ENCODE measurements at places on chromosomes 3 and 15.

GRCh38 chr15:70523616-70524015 lies 239.7 kb downstream of the UACA start:
- no peak for DNase-seq

GRCh38 chr15:90143166-90143655 lies 40.9 kb upstream of the IDH2 start:
- DNase-seq: no peak

DNA sequence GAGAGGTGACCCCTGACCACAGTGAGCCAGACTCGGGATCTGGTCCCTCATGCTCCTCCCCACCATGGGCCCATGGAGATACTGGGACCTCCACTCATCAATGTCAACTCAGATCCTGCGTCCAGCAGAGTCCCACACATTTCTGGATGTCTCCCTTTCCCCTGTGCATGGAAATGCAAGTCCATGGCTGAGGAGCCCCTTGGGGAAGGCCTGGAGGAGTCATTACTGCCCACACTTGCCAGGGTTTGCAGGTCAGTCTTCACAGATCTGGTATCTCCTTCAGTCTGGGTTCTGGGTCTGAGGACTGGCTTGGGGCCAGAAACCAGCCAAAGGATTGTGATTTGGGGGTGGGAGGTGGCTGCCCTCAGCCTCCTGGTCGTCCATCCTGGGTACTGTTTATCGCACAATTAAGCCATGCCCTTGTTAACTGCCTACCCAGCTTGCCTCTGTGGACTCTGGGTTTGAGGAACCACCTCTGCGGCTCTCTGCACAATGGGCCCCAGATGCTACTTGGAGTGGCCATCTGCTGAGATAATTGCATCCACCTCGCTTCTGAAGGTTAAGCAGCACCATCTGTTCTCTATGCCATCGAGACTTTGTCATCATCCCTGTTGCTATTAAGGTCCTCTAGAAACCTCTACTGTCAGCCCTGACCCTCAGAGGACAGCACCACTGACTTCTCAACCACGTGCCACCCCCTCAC lies 49.9 kb upstream of the KLF13 start:
- no peak for DNase-seq

DNA sequence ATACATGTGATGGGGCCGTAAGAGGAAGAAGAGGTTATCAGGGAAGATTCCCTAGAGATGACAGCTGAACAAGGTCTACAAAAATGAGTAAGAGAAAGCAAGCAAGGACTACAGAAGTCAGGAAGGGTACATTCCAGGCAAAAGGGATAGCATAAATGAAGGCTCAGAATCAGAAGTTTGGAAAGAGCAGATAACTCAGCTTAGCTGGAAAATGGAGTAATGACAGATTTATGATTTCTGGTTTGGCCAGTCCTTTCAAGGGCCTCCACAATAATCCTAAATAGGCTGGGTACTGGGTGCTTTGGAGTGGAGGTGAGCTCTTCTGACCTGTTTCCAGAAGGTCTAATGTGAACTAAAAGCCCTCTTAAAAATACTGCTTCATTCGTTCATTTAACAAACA lies 110.7 kb downstream of the MYO5A start:
- DNase-seq: no peak

- DNase-seq: no peak
Observed at GRCh38 chr3:162200836-162201235, 704.2 kb downstream of the OTOL1 start.

DNA sequence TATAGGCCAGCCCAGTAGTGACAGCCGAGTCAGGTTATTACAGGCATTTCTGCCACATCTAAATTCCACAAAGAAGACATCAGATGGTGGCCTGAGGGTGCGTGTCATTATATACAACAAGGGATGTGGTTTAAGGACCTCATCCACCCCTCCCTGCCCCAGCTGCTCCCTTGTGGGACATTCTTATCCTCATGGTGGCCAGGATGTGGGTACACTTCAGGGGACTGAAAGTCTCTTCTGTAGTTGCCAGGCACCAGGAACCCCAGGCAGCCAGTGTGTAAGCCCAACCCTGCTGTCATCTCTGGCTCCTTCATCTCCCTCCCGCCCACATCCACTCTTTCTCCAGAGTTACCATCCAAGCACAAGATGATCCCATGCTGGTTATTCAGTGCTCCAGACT lies 224.9 kb upstream of the TOPAZ1 start:
- no peak for DNase-seq

DNA sequence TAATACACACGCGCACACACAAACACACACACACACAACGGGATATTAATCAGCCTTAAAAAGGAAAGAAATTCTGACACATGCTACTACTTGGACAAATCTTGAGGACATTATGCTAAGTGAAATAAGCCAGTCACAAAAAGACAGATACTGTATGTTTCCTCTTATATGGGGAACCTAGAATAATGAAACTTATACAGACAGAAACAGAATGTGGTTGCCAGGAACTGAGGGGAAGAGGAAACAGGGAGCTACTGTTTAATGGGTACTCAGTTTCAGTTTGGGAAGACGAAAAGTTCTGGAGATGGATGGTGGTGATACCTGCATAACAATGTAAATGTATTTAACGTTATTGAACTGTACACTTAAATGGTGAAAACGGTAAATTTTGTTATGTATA lies 20.2 kb downstream of the ICE2 start:
- DNase-seq: no peak

DNA sequence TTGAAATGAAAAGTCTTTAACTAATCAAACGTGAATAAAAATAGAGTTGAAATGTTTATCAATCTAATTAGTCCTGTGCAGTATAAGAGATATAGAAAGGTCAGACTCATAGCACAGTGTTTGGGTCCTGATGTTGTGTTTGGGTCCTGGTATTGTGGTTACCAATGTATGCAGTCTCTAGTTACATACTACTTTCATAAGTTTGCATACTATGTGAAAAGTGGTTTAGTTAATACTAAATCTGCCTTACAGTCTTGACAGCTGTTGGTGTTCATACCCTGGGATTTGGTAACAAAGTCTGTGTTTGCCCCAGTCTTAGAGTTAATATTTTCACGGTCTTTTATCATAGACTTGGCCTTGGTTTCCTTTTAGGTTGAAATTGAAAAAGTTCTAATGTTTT lies 41.7 kb downstream of the KIF15 start:
- no peak for DNase-seq

DNA sequence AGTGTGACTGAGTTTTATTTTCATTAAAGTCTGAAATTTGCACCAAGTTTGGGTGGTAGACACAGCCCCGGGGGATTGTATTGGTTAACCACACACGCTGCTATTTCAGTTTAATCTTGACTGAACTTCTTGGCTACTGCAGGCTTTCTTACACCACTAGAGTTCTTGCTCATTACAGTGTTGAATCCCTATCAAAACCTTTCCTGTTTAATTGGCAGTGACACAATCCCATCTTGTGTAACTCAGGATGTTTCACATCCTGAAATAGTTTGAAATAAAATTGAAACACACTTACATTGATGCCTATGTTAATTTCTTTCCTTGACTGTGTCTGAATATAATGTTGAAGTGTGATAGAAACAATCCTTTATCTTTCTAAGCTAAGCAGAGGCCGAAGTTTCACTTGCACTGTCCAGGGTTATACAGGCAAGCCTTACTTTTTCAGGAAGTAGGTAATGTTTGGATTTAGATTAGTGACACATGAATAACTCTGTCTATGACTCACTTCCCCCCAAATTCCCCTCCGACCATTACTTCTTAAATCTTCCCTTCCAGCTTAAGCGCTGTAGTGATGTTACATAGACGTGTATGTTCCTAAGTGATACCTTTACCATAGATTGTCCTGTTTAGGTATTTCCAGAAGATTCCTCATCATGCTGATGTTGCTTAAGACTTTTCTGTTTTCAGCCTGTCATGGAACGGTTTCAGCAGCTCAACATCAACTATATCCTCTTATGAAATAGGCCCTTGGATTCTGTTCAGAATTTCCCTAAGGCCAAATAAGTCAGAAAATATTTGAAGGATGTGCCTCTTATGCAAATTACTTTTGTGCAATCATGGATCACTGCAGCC lies 16.8 kb downstream of the ATG7 start:
- DNase-seq: peak; percentile 98

DNA sequence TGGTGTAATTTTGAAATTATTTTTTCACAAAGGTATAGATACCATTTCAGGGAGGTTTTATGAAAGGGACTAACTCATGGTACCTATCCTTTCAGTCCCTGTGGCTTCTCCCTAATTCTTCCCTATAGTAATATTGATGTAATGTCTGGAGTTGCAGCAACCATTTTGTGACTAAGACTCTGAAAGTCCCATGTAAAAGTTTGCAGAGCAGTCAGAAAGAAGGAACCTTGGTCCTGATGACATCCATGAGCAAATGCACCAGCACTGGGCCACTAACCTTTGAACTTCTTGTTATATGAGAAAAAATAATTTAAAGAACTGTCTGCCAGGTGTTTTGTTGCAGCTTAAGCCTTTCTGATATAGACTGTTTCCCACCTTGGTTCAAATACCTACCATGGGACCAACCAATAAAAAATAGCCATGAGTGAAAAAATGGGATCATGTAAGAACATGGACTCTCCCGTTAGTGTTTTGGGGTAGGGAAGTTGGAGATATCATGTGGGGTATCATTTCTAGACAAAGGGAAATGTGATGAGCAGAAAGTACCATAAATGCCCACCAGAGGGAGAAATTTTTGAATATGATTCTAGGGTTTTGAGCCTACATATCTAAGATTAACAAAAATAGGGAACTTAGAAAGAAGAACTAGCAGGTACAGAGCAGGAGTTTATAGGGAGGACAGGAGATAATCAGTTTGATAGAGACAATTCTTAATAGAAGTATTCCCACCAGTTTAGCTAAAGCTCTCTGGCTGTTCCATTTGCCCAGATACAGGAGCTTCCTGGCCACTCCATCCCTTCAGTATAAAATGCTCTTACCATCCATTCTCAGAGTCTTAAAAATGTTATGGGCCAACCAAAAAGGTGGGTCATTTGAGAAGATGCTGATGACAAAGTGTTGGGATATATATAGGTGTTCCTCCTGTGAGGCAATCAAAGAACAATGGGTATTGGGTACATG lies 3.4 kb upstream of the CPOX start:
- DNase-seq: peak; percentile 35

DNA sequence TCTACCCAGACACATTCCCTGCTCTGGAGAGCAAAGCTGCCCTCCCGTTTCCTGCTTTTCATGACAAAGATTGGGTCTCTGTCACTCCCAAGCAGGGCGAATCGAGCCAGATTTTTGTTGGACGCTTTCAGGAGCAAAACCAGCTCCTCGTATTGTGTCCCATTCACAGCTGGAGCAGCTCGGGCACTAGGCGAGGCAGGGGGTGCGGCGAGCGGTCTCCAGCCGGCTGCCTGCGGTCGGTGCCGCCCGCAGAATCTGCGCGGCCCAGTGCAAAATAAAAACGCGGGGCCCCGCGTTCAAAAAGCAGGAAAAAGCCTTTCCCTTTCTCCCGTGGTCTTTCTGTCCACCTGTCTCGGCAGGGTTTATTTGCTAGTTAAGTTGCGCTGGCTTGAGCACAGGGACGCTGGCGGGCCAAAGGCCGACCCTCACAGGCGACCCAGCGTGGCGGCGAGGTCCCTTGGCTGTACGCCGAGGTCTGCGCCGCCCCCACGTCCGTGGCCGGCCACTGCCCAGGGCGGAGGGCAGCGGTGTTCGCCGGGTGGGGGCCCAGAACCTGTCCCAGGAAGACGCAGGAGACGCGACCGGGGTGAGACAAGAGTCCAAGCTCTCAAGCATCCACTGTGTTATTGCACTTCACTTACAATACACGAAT lies 71.2 kb downstream of the CYP19A1 start:
- DNase-seq: no peak

DNA sequence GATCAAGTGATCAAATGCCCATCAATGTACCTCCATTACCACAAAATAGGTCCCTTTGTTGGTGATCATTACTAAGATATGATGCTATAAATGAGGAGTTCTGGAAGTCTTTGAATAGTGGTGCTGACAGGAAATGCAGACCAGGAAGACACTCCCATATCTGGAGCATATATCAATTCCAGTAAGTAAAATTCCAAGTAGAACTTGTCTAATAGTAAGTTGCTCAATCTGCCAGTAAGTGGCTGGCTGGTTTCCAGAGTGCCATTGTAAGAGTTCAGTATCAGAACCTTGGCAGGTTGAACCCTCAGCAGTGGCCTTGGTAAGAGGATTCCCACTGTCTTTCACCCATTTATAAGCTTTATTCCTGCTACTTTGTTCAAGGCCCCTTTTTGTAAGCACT lies 379.9 kb upstream of the RBMS3 start:
- no peak for DNase-seq

DNA sequence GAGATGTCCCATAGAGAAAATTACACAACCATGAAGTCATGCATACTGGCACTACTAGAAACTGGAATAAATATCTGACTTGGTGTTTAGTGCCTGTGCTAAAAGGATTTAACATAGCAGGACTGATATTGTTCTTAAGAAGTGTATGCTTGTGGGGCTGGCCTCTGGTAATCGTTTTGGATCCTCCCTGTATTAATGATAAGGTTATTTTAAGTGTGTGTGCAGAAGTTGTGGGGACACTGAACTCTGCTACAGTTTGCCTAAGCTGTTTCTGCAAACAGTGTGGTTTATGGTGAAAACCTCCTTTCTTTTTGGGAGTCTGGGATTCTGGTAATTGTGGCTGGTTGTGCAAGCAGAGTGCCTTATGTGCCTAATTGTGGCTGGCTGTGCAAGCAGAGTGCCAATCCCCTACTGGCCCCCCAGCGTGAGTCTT lies 120.8 kb downstream of the CLASP2 start:
- no peak for DNase-seq

GRCh38 chr3:58487140-58487886 lies 4.6 kb upstream of the KCTD6 start:
- no peak for DNase-seq

DNA sequence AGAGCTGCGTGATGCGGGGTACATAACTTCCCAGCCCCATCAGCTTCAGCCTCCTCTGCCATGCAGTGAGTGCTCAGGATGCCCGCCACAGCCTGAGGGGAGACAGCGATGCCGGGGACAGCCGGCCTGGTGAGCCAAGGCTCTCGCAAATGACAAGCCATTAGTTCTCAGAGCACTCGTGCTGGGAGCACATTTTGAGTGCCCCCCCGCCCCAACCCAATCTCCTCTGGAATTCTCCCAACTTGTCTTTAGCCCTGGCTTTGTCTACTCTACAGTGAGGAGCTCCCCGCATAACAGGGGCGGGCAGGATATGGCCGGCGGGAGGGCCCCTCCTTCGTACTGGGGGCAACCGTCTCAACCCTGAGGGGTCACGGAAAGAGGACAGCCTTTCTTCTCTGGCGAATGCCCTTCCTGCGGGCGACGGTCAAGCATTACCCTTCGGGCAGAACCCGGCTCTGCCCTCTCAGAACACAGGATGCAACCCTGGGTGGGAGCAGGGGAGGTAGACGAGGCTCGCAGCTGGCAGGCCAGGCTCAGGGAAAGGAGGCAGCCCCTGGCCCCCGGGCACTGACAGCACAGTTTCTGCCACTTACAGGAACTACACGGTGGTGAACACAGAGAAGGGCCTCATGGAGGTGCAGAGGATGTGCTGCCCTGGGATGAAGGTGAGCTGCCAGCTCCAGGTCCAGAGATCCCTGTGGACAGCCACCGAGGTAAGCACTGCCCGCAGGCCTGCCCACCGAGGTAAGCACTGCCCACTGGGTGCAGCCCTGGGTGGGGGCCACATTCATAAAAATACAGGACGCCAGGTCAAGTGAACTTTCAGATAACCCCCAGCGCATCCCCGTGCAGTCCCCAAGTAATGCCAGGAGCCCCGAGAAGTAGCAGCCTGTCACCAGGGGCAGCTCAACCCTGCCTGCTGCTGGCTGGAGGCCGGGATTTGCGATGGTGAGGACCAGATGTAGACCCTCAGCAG lies 141.7 kb downstream of the LRRK1 start:
- DNase-seq: no peak

- DNase-seq: no peak
Observed at GRCh38 chr3:190811775-190812480, 50.6 kb downstream of the GMNC start.

- DNase-seq: peak; percentile 75
Observed at GRCh38 chr15:60407415-60407805, 9.6 kb upstream of the ANXA2 start.

Data from SW 1271 (cell line).